CD8-positive, alpha-beta memory T cell (primary cell): ENCODE measurements at places on chromosomes 7 and 10.

GRCh38 chr7:44849885-44850544 lies 2.1 kb upstream of the H2AZ2 start:
- H3K4me3 ChIP-seq, result no peak overlapping the region
- H3K27ac ChIP-seq, result no peak overlapping the region
- peaks cover 20% of the 10 kb centered on the region for H3K4me1 ChIP-seq

- H3K4me3 ChIP-seq, result no peak overlapping the region
- no peaks in the 10 kb centered on the region for H3K27me3 ChIP-seq
- DNase-seq, result no peak
- H3K36me3 ChIP-seq, result no peaks in the 10 kb centered on the region
- no peaks in the 10 kb centered on the region for H3K4me1 ChIP-seq
Observed at GRCh38 chr7:135448753-135449152, 61.1 kb downstream of the CNOT4 start.

DNA sequence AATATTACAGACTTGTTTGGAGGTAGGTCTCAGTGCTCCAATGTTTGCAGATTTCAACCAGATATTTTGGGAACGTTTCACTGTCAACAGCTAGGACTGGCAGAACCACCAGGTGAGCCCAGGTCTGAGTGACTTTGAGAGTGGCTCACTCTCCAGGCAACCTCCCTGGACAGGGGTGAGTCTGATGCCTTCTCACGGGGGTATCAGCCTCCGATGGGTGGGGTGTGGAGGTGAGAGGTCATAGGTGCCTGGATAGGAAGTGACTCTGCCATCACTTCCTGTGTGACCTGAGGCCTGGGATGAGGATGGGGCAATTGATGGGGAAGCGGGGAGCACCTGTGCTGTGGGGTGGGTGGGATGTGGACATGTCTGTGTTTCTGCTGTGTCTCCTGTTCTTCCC lies 4.6 kb downstream of the AZGP1 start:
- H3K36me3 ChIP-seq, result no peaks in the 10 kb centered on the region
- H3K4me1 ChIP-seq, result no peaks in the 10 kb centered on the region
- no peak overlapping the region for H3K27ac ChIP-seq
- H3K4me3 ChIP-seq, result no peak overlapping the region
- no peak for DNase-seq
- no peaks in the 10 kb centered on the region for H3K27me3 ChIP-seq

GRCh38 chr7:2163600-2164555 lies 68.9 kb downstream of the MAD1L1 start:
- H3K36me3 ChIP-seq, result no peaks in the 10 kb centered on the region
- no peak overlapping the region for H3K27ac ChIP-seq
- no peak overlapping the region for H3K4me3 ChIP-seq
- H3K4me1 ChIP-seq, result no peaks in the 10 kb centered on the region
- H3K27me3 ChIP-seq, result no peaks in the 10 kb centered on the region
- no peak for DNase-seq

DNA sequence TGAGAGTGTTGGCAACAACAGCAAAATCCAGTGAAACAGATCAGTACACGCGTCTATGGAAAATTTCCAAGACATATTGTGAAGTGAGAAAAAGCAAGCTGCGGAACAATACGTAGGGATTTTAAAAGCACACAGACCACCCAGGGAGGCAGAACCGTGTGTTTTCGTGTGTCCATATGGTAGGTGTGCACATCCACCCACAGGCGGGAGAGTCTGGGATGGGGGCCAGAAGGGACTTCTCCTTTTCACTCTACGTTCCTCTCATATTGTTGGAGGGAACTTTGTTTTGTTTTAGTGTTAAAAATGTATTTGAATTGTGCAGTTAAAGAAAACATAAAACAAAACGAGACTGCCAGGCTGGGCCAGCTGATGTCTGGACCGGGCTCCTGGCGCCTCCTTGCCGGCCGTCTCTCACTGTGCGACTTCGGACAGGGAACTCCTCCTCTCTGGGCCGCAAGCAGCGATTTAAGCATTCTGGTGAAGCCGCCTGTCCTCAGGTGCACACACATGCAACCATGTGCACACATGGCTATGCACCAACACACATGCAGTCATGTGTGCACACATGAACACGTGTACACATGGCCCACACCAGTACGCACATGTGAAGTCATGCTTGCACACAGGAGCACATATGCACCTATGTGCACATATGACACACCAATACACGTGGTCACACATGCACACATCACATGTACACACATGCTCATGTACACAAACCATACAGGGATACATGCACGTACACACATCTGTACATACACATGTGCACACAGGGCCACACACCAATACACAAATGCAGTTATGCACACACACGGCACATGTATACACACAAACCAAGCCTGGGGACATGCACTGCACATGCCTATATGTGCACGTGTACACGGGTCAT lies 141.1 kb downstream of the ELFN1 start:
- no peaks in the 10 kb centered on the region for H3K27me3 ChIP-seq
- no peak for DNase-seq
- H3K27ac ChIP-seq, result no peak overlapping the region
- no peaks in the 10 kb centered on the region for H3K4me1 ChIP-seq
- no peaks in the 10 kb centered on the region for H3K36me3 ChIP-seq

GRCh38 chr10:96439725-96440124 lies 74.0 kb downstream of the TLL2 start:
- no peak overlapping the region for H3K4me3 ChIP-seq
- H3K27ac ChIP-seq, result no peak overlapping the region
- no peaks in the 10 kb centered on the region for H3K27me3 ChIP-seq
- no peaks in the 10 kb centered on the region for H3K4me1 ChIP-seq

DNA sequence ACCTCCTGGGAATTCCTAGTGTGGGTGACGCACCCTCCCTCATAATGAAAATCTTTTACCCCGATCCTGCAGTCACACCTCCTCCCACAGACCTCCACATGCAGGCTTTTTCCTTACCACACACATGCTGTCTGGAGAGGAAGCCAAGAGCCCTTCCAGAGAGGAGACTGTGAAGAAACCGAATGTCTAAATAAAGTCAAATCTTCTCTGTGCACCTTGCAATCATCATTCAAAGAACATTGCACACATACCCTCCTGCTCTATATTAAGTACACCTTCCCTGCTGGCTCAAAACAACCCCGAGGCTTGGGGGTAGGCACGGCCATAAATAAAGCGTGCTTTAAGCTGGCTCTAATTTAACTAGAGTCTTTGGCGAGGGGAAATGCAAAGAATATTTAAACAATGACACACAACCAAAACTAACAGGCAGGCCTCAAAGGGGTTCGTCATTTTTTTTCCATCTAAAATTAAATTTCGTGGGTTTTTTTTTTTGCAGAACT lies 34.9 kb downstream of the CALML3 start:
- H3K4me3 ChIP-seq, result no peak overlapping the region
- DNase-seq, result no peak
- no peak overlapping the region for H3K27ac ChIP-seq
- H3K36me3 ChIP-seq, result no peaks in the 10 kb centered on the region
- peaks cover 16% of the 10 kb centered on the region for H3K4me1 ChIP-seq
- H3K27me3 ChIP-seq, result no peaks in the 10 kb centered on the region

DNA sequence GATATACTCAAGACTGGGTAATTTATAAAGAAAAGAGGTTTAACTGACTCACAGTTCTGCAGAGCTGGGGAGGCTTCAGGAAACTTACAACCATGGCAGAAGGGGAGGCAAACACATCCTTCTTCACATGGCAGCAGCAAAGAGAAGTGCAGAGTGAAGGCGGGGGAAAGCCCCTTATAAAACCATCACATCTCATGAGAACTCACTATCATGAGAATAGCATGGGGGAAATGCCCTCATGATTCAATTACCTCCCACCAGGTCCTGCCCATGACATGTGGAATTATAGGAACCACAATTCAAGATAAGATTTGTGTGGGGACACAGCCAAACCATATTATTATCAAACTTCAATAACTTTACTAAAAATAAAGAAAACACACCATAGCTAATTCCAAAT lies 30.4 kb upstream of the JAZF1 start:
- no peaks in the 10 kb centered on the region for H3K27me3 ChIP-seq
- no peaks in the 10 kb centered on the region for H3K36me3 ChIP-seq
- DNase-seq, result no peak
- no peak overlapping the region for H3K4me3 ChIP-seq
- no peaks in the 10 kb centered on the region for H3K4me1 ChIP-seq
- H3K27ac ChIP-seq, result no peak overlapping the region

DNA sequence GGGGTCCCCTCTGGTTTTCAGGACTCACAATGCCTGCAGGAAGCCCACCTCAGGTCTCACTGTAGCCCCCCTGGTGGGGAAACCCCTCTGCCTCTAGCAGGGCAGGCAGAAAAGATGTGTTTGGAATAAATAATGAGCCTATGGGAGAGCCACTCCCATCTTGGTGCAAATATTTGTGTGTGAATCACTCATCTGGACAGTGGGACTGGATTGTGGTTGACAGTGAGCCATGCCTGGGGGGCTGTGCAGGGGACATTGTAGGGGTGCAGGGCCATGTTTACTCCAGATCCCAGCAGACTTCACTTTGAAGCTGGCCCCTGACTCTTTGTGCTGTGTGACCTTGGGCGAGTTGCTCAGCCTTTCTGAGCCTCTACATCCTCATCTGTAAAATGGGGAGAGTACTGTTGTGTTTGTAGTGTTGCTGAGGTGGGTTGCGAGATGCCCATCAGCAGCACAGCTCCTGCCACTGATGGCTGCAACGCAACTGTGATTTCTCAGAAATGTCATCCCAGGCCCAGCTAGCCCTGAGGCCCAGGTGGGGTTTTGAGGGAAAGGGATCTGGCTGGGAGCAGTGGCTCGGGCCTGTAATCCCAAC lies 20.7 kb downstream of the GTF2IRD1 start:
- no peaks in the 10 kb centered on the region for H3K27me3 ChIP-seq
- no peak overlapping the region for H3K4me3 ChIP-seq
- no peak for DNase-seq
- no peak overlapping the region for H3K27ac ChIP-seq
- H3K4me1 ChIP-seq, result no peaks in the 10 kb centered on the region

DNA sequence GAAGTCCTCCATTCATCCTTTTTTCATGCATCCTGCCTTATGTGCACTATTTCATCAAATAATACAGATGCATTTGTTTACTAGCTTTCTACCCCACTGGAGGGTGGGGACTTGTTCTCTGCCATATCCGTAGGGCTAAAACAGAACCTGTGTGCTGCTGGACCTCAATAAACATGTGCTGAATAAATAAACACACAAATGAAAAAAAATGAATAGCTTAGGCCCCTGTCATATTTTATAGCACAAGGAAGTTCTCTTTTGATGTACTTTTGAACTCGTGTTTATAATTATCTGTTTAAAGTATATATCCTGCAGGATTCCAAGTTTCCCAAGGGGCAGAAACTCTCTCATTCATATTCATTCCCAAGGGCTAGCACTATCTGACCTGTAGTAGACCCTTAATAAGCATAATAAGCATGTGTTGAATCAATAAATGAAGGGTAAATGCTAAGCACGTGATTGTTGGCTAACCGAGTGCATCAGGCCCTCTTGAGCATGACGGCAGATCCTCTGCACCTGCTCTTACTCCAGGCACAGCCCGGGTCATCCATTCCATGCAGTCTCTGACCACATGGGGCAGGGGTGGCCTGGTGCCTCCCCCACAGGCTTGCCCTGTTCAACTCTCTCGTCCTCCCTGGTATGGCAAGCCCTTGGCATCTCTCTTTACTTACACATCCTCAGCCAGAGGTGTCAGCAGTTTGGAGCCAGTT lies 474.1 kb upstream of the ZMIZ1 start:
- H3K36me3 ChIP-seq, result no peaks in the 10 kb centered on the region
- H3K4me1 ChIP-seq, result no peaks in the 10 kb centered on the region
- no peak overlapping the region for H3K4me3 ChIP-seq
- no peak overlapping the region for H3K27ac ChIP-seq
- DNase-seq, result no peak

GRCh38 chr7:18426564-18427226 lies 68.9 kb upstream of the HDAC9 start:
- H3K27ac ChIP-seq, result no peak overlapping the region
- no peak overlapping the region for H3K4me3 ChIP-seq
- H3K27me3 ChIP-seq, result no peaks in the 10 kb centered on the region
- H3K36me3 ChIP-seq, result no peaks in the 10 kb centered on the region

- no peak overlapping the region for H3K27ac ChIP-seq
- H3K4me1 ChIP-seq, result no peaks in the 10 kb centered on the region
- peaks cover 14% of the 10 kb centered on the region for H3K36me3 ChIP-seq
- no peak overlapping the region for H3K4me3 ChIP-seq
- DNase-seq, result no peak
- no peaks in the 10 kb centered on the region for H3K27me3 ChIP-seq
Observed at GRCh38 chr7:6156734-6157133, 115.7 kb downstream of the CYTH3 start.

DNA sequence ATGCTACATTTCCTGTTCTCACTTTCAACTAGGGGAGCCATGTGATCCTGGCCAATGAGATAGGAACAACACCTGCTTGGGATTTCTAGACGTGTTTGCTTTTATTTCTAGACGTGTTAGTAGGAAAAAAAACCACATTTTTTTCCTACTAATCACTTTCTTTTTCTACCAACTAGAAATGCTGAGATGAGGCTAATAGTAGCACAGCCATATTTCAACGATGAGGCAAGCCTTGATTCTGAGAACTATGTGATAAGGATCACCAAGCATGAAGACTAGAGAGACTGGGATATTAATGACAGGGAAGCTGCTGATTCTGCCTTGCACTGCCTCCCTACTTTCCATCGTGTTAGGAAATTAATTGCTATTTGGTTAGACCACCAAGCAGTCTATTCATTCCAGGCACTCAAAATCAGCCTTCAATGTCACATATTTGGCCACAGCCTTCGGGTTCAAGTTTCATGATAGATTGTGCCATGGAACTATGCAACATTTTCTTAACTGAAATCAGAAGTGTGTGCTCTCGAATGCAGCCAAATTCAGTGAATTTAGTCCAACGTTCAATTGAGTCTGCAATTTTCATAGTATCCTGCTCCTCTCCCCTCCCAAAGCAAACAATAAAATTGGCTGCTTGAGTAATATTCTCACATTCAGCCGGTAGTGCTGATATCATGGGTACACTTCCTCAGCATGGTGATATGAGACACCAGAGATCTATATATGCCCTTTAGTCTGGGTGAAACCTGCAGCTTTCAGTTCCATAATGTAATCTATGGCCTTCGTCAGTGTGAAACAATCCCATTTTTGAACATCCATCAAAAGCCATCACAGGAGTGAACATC lies 98.1 kb downstream of the GPR37 start:
- H3K27me3 ChIP-seq, result no peaks in the 10 kb centered on the region
- H3K4me3 ChIP-seq, result no peak overlapping the region
- no peaks in the 10 kb centered on the region for H3K36me3 ChIP-seq
- no peaks in the 10 kb centered on the region for H3K4me1 ChIP-seq
- no peak overlapping the region for H3K27ac ChIP-seq
- no peak for DNase-seq
